ENCODE measurements at places on chromosomes 16 and 17. TPM values are rescaled to one million over a fixed set of nuclear protein-coding genes. Genes with fewer than 3 reads are reported as not detected.

The TBC1D3G gene
- total RNA-seq = not detected

DNA sequence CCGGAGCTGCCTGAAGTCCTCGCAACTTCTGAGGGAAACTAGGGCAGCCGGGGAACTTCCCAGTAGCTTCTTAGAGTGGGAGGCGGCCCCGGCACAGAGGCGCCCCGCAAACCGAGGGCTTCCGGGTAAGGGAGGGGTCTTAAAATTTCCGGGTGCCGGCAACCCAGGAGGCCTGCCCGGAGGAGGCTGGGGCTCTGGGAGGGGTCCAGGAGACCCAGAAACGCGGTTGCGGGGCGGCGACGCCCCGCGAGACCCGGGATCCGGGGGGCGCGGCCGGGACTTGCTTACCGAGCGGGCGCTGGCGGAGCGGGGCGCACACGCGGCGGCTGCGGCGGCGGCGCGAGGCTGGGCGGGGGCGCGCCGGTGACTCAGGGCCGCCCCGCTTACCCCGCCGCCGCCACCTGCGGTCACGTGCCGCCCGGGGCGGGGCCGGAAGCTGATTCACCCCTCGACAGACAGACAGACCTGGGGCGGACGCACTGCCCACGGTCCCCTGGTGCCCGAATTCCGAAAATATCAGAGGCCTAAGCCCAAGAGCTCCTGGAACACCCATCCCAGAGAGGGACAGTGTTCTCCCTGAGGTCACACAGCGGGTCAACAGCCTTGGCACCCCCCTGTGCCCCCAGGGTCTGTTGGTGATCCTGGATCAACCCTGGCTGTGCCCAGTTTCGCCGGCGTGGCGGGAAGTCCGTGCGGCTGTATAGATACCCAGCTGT, at the start of gene FAM83G:
Gene FAM83G (minus strand): TSS at position 344 of the 716 bp plus-strand sequence. CDS start 723 bp downstream, outside the sequence.
- peak within 1 kb of the TSS; percentile 79 for H3K27ac ChIP-seq
- peak within 1 kb of the TSS; percentile 59 for H3K4me3 ChIP-seq
- no peaks in the 10 kb centered on the region for H3K27me3 ChIP-seq
- H3K36me3 ChIP-seq = no peaks in the 10 kb centered on the region
- peak; percentile 90 for DNase-seq

The NOTUM gene
- total RNA-seq = not detected

The CDH16 gene
- 43.1 TPM for total RNA-seq

- no peaks in the 10 kb centered on the region for H3K27me3 ChIP-seq
- DNase-seq = peak; percentile 5
- H3K27ac ChIP-seq = no peak overlapping the region
Measured at GRCh38 chr17:73586921-73587602, 57.2 kb downstream of the SDK2 start.

GRCh38 chr16:22035153-22035552, 27.2 kb downstream of the MOSMO start:
- DNase-seq = peak; percentile 38
- no peak overlapping the region for H3K4me3 ChIP-seq
- H3K27ac ChIP-seq = no peak overlapping the region
- H3K27me3 ChIP-seq = no peaks in the 10 kb centered on the region
- no peaks in the 10 kb centered on the region for H3K36me3 ChIP-seq

DNA sequence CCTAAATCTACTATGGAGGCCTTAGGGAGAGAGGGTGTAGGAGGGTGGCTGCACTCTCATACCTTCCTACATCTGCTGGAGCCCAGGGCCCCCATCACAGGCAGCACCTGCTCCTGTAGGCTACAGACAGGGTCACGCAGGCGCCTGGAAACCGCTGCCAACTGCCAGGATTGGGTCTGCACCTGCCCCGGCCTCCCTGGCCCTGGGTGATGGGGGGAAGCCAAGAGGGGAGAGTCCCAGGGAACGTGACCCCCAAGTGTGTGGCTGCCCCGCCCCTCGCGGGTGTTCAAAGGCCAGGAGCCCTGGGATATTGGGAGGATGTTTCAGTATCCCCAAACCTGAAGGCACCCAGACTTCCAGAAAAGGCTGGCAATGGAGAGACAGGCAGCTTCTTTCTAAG, 5.6 kb upstream of the TEX19 start:
- H3K4me1 ChIP-seq = peaks cover 36% of the 10 kb centered on the region
- H3K36me3 ChIP-seq = no peaks in the 10 kb centered on the region
- no peak overlapping the region for H3K4me3 ChIP-seq
- H3K27me3 ChIP-seq = no peaks in the 10 kb centered on the region
- no peak for DNase-seq

DNA sequence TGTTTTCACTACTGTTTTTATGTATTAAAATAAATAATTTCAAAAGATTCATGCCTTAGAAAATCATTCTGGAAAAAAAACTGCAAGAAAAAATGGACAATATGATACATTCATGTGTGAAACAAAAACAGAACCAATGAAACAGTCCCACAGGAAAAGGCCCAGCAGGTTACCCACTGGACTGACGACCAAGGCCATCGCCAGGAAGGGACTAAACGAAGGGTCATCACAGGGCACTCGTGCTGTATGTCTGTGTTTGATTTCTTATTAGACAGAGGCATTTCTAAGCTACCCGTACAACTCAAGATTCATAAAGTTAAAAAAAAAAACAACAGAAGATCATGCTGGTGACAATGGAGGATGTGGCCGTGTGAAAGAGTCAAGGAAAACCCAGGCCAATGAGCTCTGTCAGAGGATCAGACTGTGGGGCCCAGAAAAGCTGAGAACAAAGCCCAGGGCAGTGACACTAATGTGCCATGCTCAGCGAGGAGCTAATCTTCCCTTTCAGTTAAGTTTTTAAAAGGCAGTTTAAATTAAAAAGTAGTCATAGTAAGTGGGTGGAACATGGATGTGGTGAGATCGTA, 31.8 kb downstream of the NSMCE1 start:
- peaks cover 7% of the 10 kb centered on the region for H3K4me1 ChIP-seq
- H3K27ac ChIP-seq = peak overlapping the region; percentile 54
- H3K27me3 ChIP-seq = no peaks in the 10 kb centered on the region
- no peaks in the 10 kb centered on the region for H3K36me3 ChIP-seq

DNA sequence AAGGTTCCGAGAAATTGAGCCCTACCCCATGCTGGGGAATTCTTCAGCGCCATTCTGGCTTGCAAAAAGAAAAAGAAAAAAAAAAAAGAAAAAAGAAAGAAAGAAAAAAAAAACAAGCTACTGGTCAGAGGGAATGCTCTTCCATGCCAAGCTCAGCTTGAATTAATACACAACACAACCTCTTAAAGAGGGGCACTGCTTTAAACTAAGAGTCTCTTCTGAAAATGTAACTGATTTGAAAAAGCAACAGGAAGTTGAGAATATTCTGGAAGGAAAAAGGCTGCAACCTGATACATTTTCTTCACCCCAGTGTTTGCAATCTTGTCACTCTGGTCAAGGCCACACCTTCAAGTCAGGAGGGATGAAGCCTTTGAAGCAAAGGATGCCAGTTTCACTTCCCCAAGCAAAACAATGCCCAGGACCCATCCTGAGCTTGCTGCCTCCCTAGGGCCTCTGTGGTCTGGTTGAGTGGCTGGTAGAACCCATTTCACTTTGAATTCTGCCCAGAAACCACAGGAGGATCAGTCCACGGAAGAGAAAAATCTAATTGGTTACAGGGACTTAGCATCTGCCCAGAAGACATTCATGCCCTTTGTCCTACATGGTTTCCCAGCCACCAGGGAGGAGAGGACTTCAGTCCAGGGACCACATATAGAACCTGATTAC, 389.7 kb downstream of the SOX9 start:
- H3K27ac ChIP-seq = peak overlapping the region; percentile 79
- H3K4me3 ChIP-seq = no peak overlapping the region
- no peaks in the 10 kb centered on the region for H3K36me3 ChIP-seq
- no peaks in the 10 kb centered on the region for H3K27me3 ChIP-seq
- peak; percentile 30 for DNase-seq
- H3K4me1 ChIP-seq = peaks cover 34% of the 10 kb centered on the region

DNA sequence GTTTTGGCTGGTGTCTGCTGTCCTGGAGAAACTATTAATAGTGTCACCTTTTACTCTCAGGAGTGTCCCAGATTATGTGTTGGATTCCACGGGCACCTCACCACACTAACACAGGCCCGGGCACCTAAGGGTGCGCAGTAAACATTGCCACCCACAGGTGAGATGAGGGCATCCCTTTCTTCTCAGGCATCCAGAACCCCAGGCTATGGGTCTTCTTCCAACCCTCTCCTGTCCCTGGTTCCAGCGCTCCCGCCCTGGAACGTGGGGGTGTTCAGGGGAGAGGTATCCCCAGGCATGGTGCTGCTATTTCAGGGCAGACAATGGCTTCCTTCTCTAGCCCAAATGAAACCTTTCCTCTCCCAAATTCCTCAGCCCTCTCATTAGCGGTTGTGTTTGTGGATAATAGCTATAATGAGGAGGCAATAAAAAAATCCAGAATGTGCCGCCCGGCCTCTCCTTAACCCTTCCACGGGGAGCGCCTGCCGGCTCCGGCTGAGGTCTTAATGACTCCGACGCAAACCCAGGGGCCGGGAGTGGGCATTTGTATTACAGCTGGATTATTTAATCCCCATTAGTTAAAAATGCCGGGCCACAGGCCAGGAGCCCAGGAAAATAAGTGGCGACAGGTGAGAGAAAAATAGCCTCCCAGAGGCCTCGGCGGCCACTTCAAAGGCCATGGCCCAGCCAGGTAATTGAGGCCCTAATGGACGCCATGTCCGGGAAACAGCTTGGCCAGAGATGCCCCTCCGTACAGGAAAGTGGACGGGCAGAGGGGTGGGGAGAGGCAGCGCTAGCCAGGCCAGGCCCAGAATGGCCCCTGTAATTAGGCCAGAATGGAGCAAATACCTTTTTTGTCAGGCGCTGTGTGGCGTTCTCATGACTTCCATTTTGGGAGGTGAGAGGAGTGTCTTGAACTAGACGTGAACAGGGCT, 102.8 kb downstream of the IRX5 start:
- no peaks in the 10 kb centered on the region for H3K4me1 ChIP-seq
- H3K36me3 ChIP-seq = no peaks in the 10 kb centered on the region
- H3K4me3 ChIP-seq = no peak overlapping the region
- no peak overlapping the region for H3K27ac ChIP-seq

The NUP88 gene
- 84.8 TPM for total RNA-seq

DNA sequence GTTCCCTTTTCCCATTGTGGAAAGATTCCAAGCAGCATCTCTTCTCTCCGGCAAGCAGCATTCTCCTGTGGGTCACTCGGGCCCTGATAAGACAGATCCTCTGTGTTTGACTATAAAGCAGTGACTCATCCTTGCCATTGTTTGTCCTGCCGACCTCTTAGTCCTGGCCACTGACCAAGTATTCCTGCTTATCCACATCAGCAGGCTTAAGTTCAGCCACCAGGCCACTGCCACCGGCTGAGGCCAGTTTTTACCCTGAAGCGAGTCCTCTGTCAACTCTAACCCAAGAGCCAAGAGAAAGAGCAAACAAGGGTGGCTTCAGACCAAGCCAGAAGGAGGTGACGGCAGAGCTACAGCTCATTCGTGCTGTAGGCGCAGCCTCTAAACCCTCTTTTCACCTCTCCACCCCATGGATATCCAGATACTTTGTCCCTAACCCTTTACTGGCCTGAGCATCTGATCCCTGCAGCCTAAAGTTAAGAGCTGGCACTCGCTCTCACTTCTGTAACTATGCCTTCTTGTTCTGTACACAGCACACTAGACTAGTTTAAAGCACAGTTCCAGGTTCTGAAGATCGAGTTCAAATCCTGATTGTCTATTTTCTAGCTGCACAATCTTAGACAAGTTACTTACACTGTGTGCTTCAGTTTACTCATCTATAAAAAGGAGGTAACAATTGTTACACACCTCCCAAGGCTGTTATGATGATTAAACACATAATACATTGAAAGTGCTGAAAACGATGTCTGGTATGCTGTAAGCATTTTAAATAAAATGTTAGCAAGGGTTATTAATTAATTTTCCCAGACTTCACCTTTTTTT, 31.0 kb downstream of the SOX9 start:
- peak overlapping the region; percentile 66 for H3K27ac ChIP-seq
- DNase-seq = peak; percentile 90
- H3K4me1 ChIP-seq = peaks cover 16% of the 10 kb centered on the region
- H3K4me3 ChIP-seq = no peak overlapping the region
- no peaks in the 10 kb centered on the region for H3K27me3 ChIP-seq

DNA sequence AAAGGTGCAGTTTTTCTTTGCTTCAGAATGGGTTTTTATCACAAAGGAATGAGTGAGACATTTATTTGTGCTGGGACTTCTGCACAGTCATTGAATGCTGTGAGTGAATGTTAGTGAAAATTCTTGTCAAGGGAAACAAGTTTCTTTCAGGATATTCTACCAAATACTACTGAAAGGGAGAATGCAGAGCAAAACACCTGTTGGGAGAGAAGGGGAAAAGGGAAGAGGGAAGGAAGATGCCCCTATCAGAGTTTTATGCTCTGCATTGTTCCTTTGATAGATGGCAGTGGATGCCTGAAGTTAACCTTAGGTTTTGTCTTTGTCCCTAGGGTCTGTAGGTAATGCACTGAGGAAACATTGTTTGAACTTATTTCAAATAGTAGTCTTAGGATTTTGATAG, 3.1 kb downstream of the GGNBP2 start:
- H3K27ac ChIP-seq = no peak overlapping the region
- DNase-seq = no peak
- H3K4me1 ChIP-seq = peaks cover 32% of the 10 kb centered on the region

- no peak overlapping the region for H3K4me3 ChIP-seq
- H3K4me1 ChIP-seq = no peaks in the 10 kb centered on the region
- no peaks in the 10 kb centered on the region for H3K36me3 ChIP-seq
- no peaks in the 10 kb centered on the region for H3K27me3 ChIP-seq
- no peak for DNase-seq
Measured at GRCh38 chr16:50519001-50519400, 29.2 kb upstream of the NKD1 start.

- no peak overlapping the region for H3K27ac ChIP-seq
- no peaks in the 10 kb centered on the region for H3K36me3 ChIP-seq
- DNase-seq = no peak
- H3K4me3 ChIP-seq = no peak overlapping the region
Measured at GRCh38 chr16:15647294-15648014, 2.6 kb upstream of the NDE1 start.

- no peak for DNase-seq
- no peak overlapping the region for H3K27ac ChIP-seq
- no peaks in the 10 kb centered on the region for H3K27me3 ChIP-seq
- H3K4me1 ChIP-seq = no peaks in the 10 kb centered on the region
- no peak overlapping the region for H3K4me3 ChIP-seq
Measured at GRCh38 chr16:89786474-89787364, 29.7 kb downstream of the FANCA start.

The PPP1R1B gene
- total RNA-seq = not detected

GRCh38 chr16:75931970-75932369, 205.7 kb upstream of the CPHXL start:
- H3K27ac ChIP-seq = no peak overlapping the region
- no peaks in the 10 kb centered on the region for H3K36me3 ChIP-seq
- no peaks in the 10 kb centered on the region for H3K27me3 ChIP-seq
- no peak overlapping the region for H3K4me3 ChIP-seq
- DNase-seq = no peak

- no peak for DNase-seq
- H3K4me1 ChIP-seq = no peaks in the 10 kb centered on the region
- no peak overlapping the region for H3K27ac ChIP-seq
- no peaks in the 10 kb centered on the region for H3K27me3 ChIP-seq
Measured at GRCh38 chr17:80423536-80424225, 8.7 kb downstream of the ENDOV start.

The ENPP7 gene
- not detected for total RNA-seq

GRCh38 chr17:80187515-80187941, 17.7 kb downstream of the CARD14 start:
- H3K4me3 ChIP-seq = no peak overlapping the region
- H3K4me1 ChIP-seq = peaks cover 7% of the 10 kb centered on the region
- H3K36me3 ChIP-seq = no peaks in the 10 kb centered on the region
- DNase-seq = no peak
- H3K27ac ChIP-seq = no peak overlapping the region
- H3K27me3 ChIP-seq = no peaks in the 10 kb centered on the region

GRCh38 chr17:68384941-68385340, 72.4 kb downstream of the WIPI1 start:
- H3K36me3 ChIP-seq = no peaks in the 10 kb centered on the region
- H3K4me3 ChIP-seq = no peak overlapping the region
- no peak for DNase-seq
- H3K27me3 ChIP-seq = no peaks in the 10 kb centered on the region
- H3K4me1 ChIP-seq = peaks cover 4% of the 10 kb centered on the region
- peak overlapping the region; percentile 28 for H3K27ac ChIP-seq

The TMEM114 gene
- not detected for total RNA-seq

Measured in thyroid gland (tissue), 4 donors.